ENCODE measurements at places on chromosomes 7 and 10.

DNA sequence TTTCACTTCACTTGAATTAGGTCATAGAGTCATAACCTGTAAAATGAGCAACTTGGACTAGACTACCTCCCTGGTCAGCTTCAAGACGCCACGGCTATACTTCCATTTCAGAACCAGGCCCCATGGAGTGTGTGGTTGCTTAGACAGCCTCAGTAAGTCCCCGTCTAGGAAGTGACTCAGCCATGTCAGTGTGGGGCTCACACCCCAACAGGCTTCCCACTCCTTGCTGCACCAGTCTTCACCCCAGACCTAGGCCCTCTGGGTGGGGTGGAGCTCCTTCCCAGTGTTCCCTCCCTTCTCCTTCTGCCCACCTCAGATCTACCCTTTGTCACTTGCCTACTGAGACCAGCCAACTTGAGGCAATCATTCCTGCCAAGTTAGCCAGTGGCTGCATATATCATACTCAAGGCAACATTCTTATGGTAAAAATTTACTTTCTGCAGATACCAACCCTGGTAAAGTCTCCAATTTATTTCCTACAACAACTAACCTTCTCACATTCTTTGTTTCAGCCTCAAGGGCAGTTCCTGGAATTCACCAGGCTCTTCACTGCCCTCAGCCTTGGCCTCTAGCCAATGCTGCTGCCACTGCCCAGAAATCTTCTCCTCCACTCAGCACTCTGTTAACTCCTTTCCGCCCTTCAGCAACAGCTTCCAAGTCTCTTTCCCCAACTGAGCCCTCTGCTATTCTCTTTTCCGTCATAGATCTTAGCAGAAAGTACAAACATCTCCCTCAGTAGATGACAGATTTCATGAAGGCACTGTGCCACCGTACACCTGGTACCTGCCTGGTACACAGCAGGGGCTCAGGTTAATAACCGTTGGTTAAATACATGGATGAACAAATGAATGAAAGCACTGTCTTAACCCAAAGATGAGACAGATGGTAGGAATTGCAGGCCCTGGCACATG lies 31.3 kb upstream of the ZNRF2 start:
- no peak for DNase-seq

- no peak for DNase-seq
These were observed 31.6 kb downstream of the CCDC7 start for GRCh38 chr10:32477499-32477898.

DNA sequence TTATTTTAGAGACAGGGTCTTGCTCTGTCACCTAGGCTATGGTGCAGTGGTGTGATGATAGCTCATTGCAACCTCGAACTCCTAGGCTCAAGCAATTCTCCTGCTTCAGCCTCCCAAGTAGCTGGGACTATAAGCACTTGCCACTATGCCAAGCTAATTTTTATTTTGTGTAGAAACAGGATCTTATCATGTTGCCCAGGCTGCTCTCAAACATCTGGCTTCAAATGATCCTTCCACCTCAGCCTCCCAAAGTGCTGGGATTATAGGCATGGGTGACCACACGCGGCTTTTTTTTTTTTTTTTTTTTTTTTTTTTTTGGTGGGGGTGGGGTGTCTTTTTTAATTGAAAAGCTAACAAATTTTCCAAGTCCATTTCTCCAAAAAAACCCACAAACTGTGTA lies 18.4 kb downstream of the HPS6 start:
- no peak for DNase-seq

GRCh38 chr10:86078639-86079035 lies 288.0 kb downstream of the GRID1 start:
- no peak for DNase-seq

DNA sequence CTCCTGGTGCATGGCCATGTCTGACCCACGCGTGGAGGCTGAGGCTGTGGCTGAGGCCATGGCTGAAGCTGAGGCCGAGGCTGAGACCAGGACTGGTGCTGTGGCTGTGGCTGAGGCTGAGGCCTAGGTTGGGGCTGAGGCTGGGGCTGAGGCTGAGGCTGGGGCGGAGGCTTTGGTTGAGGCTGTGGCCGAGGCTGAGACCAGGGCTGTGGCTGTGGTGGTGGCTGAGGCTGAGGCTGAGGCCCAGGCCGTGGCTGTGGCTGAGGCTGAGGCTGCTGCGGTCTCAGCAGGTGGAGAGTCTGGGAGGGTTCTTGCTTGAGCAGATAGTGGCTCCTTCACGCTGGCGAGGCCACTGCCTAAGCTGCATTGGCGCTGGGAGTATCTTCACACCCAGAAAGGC lies 76.4 kb downstream of the WDR37 start:
- DNase-seq: no peak

DNA sequence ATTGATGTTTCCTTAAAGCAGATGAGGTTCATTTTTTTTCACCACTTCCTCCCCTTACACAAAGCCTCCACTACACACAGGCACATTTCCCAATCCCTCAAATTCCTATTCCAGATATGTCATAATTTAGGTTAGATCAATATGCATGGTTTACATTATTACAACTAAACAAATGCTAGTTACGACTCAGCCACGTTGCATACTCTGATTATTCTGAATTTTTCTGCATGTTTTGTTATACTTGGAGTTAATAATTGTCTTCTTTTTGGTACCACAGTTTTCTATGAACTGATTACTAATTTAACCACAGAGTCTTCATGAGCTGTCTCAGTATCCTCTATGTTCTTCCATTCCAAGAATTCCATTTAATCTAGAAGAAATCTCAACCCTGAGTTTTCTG lies 4.4 kb upstream of the BICC1 start:
- no peak for DNase-seq

- no peak for DNase-seq
These were observed 241.4 kb upstream of the ZNF32 start for GRCh38 chr10:43890124-43890523.

- DNase-seq: no peak
These were observed 15.2 kb downstream of the PALD1 start for GRCh38 chr10:70493660-70494234.

DNA sequence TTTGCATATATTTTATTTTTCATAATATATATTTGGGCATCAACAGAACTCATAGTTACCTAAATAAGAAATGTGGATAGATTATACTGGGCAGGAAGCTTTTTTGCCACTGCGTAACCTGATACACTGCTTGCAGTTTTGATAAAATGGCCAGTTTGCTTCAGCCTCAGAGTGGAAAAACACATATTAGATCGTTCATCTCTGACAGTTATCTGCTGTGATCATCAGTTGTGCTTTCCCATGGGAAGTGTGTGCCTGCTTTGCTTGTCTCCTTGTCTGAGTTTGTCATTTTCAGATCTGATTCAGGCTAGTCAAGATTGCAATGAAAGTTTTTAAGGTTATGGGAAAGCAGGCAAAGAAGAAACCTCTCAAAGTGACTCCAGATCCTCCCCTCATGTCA lies 54.0 kb downstream of the ADAM12 start:
- DNase-seq: no peak

- DNase-seq: no peak
These were observed 49.3 kb downstream of the TPK1 start for GRCh38 chr7:144786522-144786921.

DNA sequence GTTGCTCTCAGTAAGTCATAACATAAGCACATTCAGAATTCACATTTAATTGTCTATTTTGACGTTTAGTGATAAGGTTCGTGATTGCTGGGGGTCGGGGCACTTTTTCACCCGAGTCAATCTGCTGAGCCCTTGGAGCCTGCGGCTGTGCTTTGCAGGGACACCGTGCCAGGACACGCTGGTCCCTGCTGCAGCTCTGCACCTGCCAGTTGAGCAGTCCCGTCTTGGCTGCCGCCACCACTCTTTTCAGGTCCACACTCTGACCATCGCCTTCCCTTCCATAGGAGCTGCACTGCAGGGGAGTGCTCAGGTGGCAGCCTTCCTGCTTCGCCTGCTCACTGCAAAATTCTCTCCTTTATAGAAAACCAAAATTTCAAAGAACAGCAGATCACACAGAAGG lies 36.4 kb downstream of the CUL1 start:
- DNase-seq: no peak

- no peak for DNase-seq
These were observed 855.9 kb downstream of the GRID1 start for GRCh38 chr10:85510682-85511081.

- DNase-seq: peak; percentile 15
These were observed 628.7 kb downstream of the TYW1 start for GRCh38 chr7:67625257-67625737.

GRCh38 chr10:24009115-24009514 lies 199.8 kb upstream of the KIAA1217 start:
- DNase-seq: no peak

GRCh38 chr7:139034855-139035585 lies 822 bp downstream of the ZC3HAV1L start:
- peak; percentile 25 for DNase-seq

DNA sequence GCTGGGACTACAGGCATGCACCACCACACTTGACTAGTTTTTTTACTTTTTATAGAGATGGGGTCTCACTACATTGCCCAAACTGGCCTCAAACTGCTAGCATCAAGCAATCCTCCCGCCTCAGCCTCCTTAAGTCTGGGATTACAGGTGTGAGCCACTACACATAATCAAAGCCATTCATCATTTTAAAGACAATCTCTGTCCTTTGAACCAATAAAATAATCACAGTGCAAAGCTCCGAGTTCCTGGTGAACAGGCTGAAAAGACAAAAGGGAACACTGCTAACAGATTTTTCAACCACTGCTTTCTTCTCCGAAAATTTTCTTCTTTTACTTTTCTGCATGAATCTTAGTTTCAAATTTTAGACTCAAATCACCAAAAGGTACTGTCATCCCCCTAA lies 58.5 kb downstream of the PARD3 start:
- no peak for DNase-seq

DNA sequence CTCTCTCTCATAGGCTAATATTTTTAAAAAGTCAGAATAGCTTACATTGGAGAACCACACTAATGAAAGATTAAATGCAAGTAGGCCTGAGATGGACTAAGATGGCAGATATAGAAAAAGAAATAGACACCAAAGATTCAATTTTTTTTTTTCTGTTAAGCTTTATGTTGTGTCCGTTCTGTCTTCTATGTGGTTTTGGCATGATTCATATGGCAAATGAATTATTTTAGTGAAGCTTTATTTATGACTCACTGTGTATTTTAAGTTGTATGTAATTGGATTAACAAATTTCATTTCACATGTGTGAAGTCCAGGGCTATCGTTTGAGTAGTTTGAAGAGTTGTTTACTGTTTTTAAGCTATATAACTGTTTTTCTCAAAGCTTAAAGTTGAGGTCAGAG lies 214.8 kb downstream of the CAMK1D start:
- no peak for DNase-seq

- no peak for DNase-seq
These were observed 17.1 kb upstream of the FAM221A start for GRCh38 chr7:23662984-23663313.

DNA sequence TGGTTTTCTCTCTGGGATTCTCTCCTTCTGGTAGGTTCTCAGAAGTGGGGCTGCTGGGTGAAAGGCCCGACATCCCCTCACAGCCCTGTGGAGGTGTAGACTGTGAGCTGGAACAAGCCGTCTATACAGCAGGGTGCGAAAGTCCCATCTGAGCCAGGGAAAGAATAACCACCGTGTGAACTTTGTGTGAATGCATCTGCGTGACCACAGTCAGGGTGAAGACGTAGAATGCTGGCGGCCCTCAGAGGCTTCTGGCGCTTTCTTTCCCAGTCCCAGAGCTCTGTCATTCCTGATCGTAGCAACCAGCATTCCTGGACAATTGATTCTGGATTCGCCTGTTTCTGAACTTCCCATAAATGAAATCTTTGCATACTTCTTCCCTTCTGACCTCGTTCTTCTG lies 30.0 kb downstream of the ELFN1 start:
- DNase-seq: no peak

DNA sequence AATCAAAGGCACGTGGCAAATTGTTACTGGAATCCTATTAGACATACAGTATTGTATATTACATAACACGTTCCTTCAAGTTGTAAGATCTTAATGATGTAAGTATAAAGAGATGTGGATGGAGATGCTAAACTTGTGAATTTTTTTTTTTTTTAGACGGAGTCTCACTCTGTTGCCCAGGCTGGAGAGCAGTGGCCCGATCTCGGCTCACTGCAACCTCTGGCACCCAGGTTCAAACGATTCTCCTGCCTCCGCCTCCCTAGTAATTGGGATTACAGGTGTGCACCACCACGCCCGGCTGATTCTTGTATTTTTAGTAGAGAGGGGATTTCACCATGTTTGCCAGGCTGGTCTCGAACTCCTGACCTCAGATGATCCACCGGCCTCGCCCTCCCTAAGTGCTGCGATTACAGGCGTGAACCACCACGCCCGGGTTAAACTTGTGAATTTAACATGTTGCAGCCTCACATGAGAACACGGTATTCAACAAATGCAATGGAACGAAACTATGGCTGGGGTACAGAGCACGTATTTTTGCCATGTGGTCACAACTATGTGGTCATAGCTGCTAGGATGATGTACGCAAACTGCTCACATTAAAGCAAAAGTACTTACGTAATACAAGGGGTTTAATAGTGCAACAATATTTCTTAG lies 818 bp upstream of the SUPV3L1 start:
- DNase-seq: no peak

GRCh38 chr7:84372712-84373111 lies 178.1 kb upstream of the SEMA3A start:
- no peak for DNase-seq

DNA sequence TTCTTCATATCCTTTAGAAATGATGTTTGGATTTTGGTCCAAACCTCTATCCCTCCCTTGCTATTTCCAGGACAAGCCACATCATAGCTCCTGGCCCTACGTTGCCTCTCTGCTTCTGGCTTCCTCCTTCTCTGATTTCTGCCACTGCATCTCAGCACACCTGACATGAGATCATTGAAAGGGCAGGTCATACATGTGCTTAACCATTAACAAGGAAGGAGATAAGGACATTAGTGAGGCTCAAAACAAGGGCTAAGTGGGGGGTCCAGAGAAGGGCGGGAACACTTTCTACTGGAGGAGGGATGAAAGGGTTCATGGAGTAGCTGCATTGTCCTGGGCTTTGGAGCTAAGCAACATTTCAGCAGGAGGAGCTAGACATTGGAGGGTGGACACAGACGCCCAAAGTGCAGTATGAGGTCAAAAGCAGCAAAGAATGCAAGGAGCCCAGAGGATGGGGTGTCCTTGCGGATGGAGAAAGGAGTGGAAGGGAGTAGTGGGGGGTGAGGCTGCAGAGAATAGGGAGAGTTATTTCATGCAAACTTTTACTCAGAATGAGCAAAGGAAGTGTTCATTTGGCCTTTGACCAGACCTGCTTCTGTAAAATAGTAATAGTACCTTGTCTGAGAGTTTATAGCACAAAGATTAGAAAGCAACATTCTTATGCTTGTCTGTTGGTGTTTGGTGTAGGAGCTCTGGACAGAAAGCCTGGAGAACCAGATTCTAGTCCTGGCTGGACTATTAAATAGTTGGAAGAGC lies 102.4 kb upstream of the CREB5 start:
- no peak for DNase-seq

DNA sequence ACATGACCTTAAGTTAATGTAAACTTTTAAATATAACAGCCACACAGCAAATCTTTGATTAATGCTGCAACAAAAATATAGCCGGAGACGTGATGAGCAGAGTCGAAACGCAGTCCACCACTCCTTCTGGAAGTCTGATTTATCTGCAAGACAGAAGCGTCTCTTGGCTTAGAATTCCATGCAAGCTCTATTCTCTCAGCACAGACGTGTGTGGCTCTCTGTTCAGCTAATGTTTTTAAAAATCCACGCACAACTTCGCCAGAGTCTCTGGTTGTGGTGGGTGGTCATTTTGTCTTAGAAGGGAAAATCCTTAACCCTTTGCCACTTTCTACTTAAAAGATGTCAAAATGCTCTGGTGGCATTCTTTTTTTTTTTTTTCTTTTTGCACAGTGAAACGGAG lies 438.0 kb upstream of the MGMT start:
- DNase-seq: no peak

Data from GM18507 (cell line).